ENCODE measurements at places on chromosomes 11 and 22. TPM values are rescaled to one million over a fixed set of nuclear protein-coding genes. Genes with fewer than 3 reads are reported as not detected.

Gene MRGPRX4
- 0.20 TPM for total RNA-seq

Gene DCHS1
- total RNA-seq = 29.1 TPM

GRCh38 chr22:37896181-37896592 is 9.9 kb upstream of the MICALL1 start:
- H3K27me3 ChIP-seq = no peaks in the 10 kb centered on the region
- peaks cover 56% of the 10 kb centered on the region for H3K4me1 ChIP-seq
- peak overlapping the region; percentile 10 for H3K27ac ChIP-seq
- no peak overlapping the region for H3K4me3 ChIP-seq
- peaks cover 14% of the 10 kb centered on the region for H3K36me3 ChIP-seq
- no peak for DNase-seq

- no peak for DNase-seq
- peaks cover 8% of the 10 kb centered on the region for H3K4me1 ChIP-seq
- H3K4me3 ChIP-seq = no peak overlapping the region
- H3K27me3 ChIP-seq = no peaks in the 10 kb centered on the region
- no peak overlapping the region for H3K27ac ChIP-seq
These were observed 1.7 kb upstream of the TMEM135 start for GRCh38 chr11:87035976-87036583.

Gene CCDC73
- 0.06 TPM for total RNA-seq

GRCh38 chr11:11268119-11268518 is 84.9 kb downstream of the CSNK2A3 start:
- H3K36me3 ChIP-seq = peaks cover 2% of the 10 kb centered on the region
- H3K27me3 ChIP-seq = no peaks in the 10 kb centered on the region
- no peaks in the 10 kb centered on the region for H3K4me1 ChIP-seq
- no peak overlapping the region for H3K27ac ChIP-seq
- H3K4me3 ChIP-seq = no peak overlapping the region

DNA sequence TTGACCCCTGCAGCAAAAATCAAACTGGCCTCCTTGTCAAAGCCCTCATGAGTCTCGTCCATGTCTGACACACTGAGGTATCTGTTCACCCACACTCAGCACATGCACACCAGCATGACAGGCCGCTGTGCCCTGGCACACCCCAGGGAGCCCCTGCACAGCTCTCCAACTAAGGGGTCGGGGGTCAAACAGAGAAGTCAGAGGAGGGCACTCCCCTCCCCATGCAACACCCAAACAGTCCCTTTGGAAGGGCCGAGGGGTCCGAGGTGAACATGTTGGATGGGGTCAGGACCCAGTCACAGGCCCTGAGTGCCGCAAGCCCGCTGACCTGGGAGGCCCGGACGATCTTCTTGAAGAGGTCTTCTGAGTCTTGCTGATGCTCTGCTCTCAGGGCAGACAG is 14.6 kb downstream of the SUN2 start:
- no peaks in the 10 kb centered on the region for H3K27me3 ChIP-seq
- no peak overlapping the region for H3K27ac ChIP-seq
- DNase-seq = no peak
- peaks cover 100% of the 10 kb centered on the region for H3K36me3 ChIP-seq
- peaks cover 9% of the 10 kb centered on the region for H3K4me1 ChIP-seq

GRCh38 chr11:79273781-79274180 is 167.0 kb downstream of the TENM4 start:
- no peak overlapping the region for H3K4me3 ChIP-seq
- DNase-seq = no peak
- H3K36me3 ChIP-seq = no peaks in the 10 kb centered on the region

- no peak for DNase-seq
- peaks cover 26% of the 10 kb centered on the region for H3K4me1 ChIP-seq
- no peak overlapping the region for H3K27ac ChIP-seq
These were observed 2.8 kb downstream of the MADD start for GRCh38 chr11:47272706-47273105.

Gene SMTNL1
- total RNA-seq = not detected

Gene C11orf86
- total RNA-seq = not detected

- peaks cover 28% of the 10 kb centered on the region for H3K4me1 ChIP-seq
- no peaks in the 10 kb centered on the region for H3K27me3 ChIP-seq
- H3K36me3 ChIP-seq = no peaks in the 10 kb centered on the region
- H3K27ac ChIP-seq = no peak overlapping the region
These were observed 888.0 kb downstream of the BRD1 start for GRCh38 chr22:48939441-48940265.

GRCh38 chr11:122789907-122790306 is 48.4 kb upstream of the CRTAM start:
- no peak overlapping the region for H3K4me3 ChIP-seq
- no peak overlapping the region for H3K27ac ChIP-seq
- H3K36me3 ChIP-seq = peaks cover 5% of the 10 kb centered on the region

DNA sequence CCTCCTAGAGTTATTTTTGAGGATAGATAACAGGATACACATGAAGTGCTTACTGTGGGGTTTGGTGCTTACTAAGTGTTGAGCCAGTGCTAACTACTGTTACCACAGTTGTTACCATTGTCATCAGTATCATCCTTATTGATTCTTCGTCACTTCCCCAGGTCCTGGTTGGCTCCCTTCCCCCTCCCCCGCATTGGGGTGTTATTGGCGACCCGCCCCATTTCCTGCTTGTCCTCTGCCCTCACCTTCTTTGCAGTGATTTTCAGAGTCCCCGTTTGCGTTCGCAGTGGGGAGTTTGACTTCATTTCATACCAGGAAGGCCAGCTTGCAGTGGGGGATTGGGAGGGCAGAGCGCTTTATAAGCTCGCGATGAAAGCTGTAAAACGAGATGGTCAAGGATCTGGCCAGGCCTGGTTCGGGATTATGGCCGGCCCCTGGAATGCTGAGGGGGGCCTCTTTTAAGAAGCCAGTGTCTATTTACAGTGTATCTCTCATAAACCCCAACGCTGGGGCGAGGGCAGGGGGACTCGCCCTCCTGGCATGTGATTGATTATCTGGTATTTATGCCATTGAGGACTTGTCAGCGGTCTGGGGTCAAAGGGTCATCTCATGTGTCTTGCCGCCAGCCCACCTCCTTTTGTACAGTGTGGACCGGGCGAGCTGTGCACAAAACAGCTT is 84.6 kb upstream of the NNMT start:
- H3K36me3 ChIP-seq = no peaks in the 10 kb centered on the region
- H3K27ac ChIP-seq = no peak overlapping the region
- no peak for DNase-seq
- peaks cover 6% of the 10 kb centered on the region for H3K4me1 ChIP-seq
- H3K27me3 ChIP-seq = peaks cover 2% of the 10 kb centered on the region
- H3K4me3 ChIP-seq = no peak overlapping the region

DNA sequence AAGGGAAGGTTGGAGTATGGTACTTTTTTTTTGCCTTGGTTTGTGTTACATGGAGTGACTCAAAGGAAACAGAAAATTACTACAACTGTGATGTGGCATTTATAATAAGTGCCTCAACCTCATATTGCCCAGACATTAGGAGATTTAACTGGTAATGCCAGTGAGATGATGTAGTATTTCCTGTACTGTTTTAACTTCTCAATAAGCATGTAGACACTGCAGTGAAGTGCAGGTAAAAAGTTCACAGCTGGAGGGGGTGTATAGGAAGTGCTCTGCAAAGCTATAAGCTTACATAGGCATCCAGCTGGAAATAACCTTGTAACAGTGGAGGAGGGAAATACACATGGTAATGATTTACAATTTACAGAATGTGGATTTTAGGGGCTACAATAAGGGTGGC is 138.2 kb upstream of the MTMR2 start:
- H3K36me3 ChIP-seq = no peaks in the 10 kb centered on the region
- peaks cover 12% of the 10 kb centered on the region for H3K4me1 ChIP-seq
- H3K27ac ChIP-seq = no peak overlapping the region
- H3K27me3 ChIP-seq = no peaks in the 10 kb centered on the region
- no peak for DNase-seq

GRCh38 chr11:73399159-73399590 is 23.0 kb downstream of the RELT start:
- H3K27ac ChIP-seq = no peak overlapping the region
- H3K27me3 ChIP-seq = no peaks in the 10 kb centered on the region
- no peak overlapping the region for H3K4me3 ChIP-seq
- DNase-seq = no peak
- H3K36me3 ChIP-seq = peaks cover 53% of the 10 kb centered on the region

Gene OR2AT4
- total RNA-seq = 0.10 TPM

DNA sequence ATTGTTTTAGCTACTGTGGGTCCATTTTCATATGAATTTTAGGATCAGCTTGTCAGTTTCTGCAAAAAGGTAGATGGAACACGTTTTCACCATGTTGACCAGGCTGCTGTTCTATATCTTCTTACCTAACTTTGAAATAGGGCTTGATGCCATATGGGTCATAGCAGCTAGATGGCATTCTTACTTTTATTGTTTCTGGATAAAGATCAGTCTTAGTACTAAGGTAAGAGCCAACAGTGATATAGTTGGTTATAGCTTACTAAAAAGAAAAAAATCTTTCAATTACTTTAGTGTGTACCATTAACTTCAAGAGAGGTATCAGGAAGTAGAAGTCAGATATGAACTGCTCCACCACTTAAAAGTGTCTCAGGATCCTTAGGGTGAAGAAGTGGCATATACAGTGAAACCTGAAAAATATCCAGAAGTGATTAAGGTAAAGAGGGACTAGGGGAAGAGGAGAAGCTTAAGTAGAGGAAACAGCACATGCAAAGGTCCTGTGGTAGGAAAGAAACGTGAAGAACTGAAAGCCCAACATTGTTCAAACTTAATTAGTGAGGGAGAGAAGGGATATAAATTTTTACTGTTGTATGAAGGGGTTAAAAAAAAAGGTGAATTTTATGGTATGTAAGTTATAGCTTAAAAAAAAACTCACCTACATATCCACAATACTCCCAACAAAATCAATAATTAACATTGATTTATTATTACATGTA is 59.9 kb upstream of the B3GNT6 start:
- H3K27me3 ChIP-seq = no peaks in the 10 kb centered on the region
- no peak overlapping the region for H3K4me3 ChIP-seq

GRCh38 chr11:26234451-26234850 is 97.5 kb upstream of the ANO3 start:
- H3K4me1 ChIP-seq = no peaks in the 10 kb centered on the region
- no peaks in the 10 kb centered on the region for H3K27me3 ChIP-seq
- no peak overlapping the region for H3K4me3 ChIP-seq

- H3K4me3 ChIP-seq = no peak overlapping the region
- H3K27me3 ChIP-seq = no peaks in the 10 kb centered on the region
- DNase-seq = no peak
- no peaks in the 10 kb centered on the region for H3K36me3 ChIP-seq
- H3K4me1 ChIP-seq = peaks cover under 1% of the 10 kb centered on the region
- no peak overlapping the region for H3K27ac ChIP-seq
These were observed 5.9 kb upstream of the RAB6A start for GRCh38 chr11:73766763-73767162.

DNA sequence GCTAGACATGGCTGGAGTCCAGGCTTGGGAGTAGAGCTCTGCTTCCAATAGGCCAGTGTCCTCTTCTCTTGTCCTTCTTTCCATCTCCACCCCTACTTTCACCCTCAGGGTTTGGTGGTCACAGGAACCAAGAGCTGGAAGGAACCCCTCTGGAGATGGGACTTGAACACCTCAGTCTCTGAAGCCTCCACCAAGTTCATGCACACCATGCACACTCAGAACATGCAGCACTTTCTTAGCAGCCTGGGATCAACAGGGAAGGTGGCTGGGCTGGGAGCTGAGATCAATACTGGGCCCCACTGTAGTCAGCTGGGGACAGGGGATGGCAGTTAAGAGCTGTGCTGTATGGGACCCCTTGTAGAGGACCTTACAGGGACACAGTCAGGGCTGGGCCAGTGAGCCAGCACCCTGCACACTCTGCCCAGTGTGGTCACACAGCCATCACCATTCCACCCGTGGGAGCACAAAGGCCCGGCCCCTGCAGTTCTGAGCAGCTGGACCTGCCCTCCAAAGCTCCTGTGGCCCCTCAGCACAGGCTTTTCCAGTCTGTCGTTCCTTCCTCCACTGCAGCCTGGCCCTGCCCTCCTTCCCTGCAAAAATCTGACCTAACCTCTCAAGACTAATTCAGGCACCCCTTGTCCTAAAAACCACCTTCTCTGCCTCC is 47.7 kb downstream of the GAB4 start:
- no peaks in the 10 kb centered on the region for H3K36me3 ChIP-seq
- H3K4me3 ChIP-seq = no peak overlapping the region
- H3K4me1 ChIP-seq = peaks cover 3% of the 10 kb centered on the region
- no peaks in the 10 kb centered on the region for H3K27me3 ChIP-seq

DNA sequence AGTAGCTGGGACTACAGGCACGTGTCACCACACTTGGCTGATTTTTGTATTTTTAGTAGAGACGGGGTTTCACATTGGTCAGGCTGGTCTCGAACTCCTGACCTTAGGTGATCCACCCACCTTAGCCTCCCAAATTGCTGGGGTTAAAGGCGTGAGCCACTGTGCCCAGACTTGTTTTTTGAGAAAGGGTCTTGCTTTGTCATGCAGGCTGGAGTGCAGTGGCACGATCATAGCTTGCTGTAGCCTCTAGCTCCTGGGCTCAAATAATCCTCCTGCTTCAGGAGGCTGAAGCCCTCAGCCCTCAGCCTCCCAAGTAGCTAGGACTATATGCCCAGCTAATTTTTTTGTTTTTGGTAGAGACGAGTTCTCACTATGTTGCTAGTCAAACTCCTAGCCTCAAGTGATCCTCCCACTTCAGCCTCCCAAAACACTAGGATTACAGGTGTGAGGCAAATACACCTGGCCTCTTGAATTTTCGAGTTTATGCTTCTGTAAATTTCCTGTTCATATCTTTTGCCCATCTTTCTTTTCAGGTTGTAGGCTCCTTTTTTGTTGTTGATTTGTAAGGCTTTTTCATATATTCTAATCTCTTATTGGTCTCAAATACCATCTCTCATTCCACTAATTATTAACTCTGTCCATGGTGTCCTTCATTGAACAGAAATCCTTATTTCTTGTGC is 3.4 kb upstream of the RBM4B start:
- H3K4me1 ChIP-seq = peaks cover 19% of the 10 kb centered on the region
- H3K4me3 ChIP-seq = no peak overlapping the region
- no peak for DNase-seq
- H3K36me3 ChIP-seq = peaks cover 19% of the 10 kb centered on the region

DNA sequence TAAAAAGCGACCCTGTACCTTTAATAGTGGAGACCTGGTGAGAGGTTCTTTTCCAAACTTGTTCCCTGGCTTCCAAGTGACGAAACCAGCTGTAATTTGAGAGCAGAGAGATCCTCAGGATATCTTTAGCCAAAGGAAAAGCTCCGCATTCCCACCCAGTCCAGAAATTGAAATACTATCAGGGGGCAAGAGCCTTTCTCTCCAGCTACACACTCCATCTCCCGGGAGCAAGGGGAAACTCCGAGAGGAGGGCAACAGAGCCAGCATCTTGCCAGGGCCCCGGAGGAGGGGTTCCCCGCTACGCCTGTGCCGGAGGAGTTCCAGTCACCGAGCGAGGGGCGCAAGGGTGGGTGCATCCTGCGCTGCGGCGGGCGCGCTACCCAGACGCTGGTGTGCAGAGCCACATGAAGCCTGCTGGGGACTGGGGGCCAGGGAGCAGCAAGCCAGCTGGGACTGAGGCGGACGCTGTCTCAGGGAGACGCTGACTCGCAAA is at the start of gene FIBIN:
Gene FIBIN (plus strand): TSS at position 148 of the 493 bp plus-strand sequence. CDS start 415 bp downstream, outside the sequence.
- H3K27me3 ChIP-seq = no peaks in the 10 kb centered on the region
- peak within 1 kb of the TSS; percentile 82 for H3K4me3 ChIP-seq
- H3K4me1 ChIP-seq = peaks cover 7% of the 10 kb centered on the region

- no peaks in the 10 kb centered on the region for H3K27me3 ChIP-seq
- H3K4me3 ChIP-seq = no peak overlapping the region
- H3K27ac ChIP-seq = no peak overlapping the region
- peaks cover 4% of the 10 kb centered on the region for H3K4me1 ChIP-seq
These were observed 964 bp upstream of the REXO2 start for GRCh38 chr11:114438303-114438702.
